ENCODE measurements at places on chromosomes 1 and 21.

- DNase-seq, result no peak
Observed at GRCh38 chr21:45537746-45538291, 4.4 kb downstream of the SLC19A1 start.

DNA sequence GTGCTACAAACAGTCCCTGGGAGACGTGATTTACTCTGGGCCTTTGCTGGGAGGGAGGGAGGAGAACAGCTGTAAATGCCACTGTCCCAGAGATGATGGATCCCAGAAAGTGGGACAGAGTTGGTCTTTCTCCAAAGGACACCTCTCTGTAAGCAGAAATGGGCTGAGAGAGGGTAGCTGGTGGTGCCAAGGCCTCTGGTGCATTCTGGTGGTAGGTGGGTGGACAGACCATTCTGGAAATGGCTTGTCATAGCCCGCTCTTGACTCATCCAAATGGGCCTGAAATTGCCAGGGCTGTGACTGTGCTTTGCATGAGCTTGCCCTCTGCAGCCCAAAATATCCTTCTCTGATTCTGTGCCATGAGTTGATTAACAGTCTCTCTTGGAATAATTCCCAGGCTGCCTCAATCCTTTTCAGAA, 36.1 kb downstream of the CCDC185 start:
- DNase-seq, result no peak

GRCh38 chr1:81325397-81325796, 475.3 kb upstream of the ADGRL2 start:
- no peak for DNase-seq

- no peak for DNase-seq
Observed at GRCh38 chr1:165276314-165276713, 80.2 kb downstream of the LMX1A start.

- DNase-seq, result no peak
Observed at GRCh38 chr1:66265796-66266195, 268.2 kb upstream of the SGIP1 start.

GRCh38 chr1:110928904-110929303, 34.8 kb downstream of the LRIF1 start:
- no peak for DNase-seq

- no peak for DNase-seq
Observed at GRCh38 chr1:225044258-225044657, 114.8 kb downstream of the DNAH14 start.

DNA sequence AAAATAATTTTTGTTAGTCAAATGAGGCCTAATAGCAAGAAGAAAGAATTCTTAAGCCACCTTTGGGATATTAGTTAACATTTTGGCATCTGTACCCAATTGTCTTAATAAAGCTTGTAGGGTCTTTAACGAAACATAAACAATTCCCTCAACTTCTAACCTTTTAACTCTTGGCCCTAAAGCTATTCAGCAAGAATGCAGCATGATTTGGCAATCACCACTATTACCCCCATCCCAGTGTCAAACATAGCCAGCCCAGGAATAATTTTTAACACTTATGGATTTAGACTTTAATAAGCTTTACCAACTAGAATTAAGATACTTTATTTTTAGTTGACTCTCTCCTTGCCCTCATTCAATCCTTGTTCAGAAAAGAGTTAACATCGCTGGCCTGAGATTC, 2.5 kb upstream of the SLC16A4 start:
- no peak for DNase-seq

DNA sequence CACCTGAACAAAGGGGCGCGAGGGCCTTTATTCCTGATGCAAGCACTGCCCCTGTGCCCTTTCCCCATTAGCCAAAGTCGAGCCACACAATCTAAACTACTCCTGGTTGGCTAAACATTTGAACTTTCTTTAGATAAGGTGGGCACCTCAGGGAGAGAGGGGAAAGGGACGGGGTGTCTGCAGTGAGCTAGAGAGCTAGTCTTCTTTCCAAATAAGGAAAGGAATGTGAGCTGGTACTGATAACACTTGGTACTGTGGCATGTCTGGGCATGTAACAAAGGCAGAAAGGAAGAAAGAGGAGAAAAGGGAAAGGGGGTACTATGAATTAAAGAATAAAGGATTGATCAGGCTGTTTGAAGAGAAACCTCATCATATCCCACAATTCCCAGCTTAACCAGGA, 62.8 kb downstream of the OVGP1 start:
- no peak for DNase-seq

DNA sequence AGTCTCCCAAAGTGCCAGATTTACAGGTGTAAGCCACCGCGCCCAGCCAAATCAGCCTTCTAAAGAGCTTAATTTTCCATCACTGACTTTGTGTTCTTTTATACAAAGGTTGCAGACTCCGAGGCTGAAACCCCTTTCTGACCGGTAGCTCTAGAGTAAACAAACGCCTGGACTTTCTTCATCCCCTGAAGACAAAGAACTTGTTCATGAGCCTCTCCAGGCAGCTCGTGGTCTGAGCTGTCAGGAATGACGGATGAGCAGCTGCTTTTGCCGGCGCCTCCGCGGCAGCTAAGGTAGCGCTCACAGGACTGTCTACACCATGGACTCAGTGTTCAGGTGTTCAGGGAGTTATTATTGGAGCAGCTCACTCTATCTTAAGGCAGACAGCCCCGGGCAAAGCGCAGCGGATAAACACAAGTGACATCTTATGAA, 128.5 kb upstream of the ERRFI1 start:
- DNase-seq, result no peak

GRCh38 chr1:27885621-27886352, 13.4 kb downstream of the THEMIS2 start:
- DNase-seq, result no peak

GRCh38 chr1:4019606-4020331, 119.7 kb upstream of the C1orf174 start:
- no peak for DNase-seq

DNA sequence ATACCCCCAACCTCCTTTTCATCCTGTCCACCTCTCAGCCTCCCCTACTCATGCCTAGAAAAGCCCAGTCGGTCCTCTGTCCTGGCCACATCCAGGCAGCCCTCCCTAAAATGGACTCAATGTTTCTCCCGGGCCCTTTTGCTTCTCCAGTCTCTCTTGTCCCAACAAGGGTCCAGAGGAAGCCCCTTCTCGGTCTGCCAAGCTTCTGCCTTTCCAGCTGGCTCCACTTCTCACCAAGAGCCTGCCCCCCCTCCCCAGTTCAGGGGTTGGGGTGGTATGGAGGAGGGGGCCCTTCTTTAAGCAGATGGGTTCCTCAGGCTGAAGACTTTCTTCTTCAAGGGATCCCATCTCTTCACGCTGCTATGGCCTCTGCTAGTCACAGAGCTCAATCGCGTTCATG, 23.9 kb downstream of the RAB7B start:
- no peak for DNase-seq

DNA sequence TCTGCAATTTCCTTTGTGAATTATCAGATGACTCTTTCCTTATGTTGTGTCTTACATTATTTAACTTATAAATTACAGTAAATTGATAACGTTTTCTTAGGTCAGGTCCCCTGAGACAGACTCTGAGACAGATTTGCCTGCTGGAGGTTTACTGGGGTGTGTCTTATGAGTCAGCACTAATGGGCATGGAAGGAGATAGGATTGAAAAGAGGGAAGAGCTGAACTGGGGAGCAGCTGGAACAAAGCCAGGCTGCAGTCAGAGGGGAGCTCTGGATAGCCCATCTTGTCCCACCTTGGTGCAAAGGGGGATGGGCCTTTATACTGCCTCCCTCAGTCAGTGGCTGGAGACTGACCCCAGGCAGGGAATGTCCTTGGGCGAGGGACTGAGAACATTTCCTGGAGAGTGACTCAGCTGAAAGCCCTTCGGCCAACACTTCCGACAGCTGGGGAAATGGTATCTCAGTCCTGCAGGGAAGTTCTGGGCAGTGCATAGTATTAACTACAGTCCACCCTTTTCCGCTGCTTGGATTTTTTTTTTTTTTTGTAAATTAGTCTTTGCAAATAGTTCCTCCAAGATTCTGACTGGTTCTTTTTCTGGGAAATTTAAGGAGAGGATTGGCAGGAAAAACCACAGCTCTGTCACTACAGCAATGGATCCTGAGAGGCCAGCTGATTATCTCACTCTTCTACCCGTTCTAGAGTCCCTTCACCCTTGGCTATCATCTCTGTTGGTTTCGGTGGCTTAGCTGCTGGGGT, 39.1 kb upstream of the CDC42BPA start:
- no peak for DNase-seq

Measured in activated CD4-positive, alpha-beta T cell treated with anti-CD3 and anti-CD28 coated beads, Interleukin-2, Interleukin-4, amounts not matched to agents 100 ng/mL and 50 ng/mL, durations not matched to agents 16 hours and 8 hours (primary cell).